T-helper 2 cell (primary cell): ENCODE measurements at places on chromosomes 5 and 9.

DNA sequence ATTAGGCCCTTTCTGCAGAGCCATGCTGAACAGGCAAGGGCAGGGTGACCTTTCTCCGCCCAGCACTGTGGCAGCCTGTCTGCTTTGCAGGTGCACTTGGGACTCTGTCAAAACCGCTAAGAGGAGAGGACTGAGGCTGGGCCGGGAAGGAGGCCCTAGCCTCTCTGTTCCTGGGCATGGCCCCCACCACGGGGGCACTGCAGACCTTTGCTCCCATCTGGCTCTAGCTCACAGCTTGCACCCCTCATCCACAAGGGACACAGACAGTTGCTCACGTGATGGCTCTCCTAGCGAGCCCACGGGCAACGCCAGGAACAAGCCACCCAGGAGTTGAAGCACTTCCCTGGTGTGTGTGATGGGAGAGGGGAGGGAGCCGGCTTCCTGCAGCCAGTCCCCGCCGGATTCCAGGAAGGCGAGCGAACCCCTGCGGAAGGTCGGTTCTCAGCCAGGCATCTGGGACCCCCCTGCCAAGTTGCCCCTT is 43.0 kb upstream of the FCN1 start:
- DNase-seq, result no peak

- DNase-seq, result no peak
Observed at GRCh38 chr9:125202846-125203618, 2.7 kb downstream of the RABEPK start.

- no peak for DNase-seq
Observed at GRCh38 chr9:5696884-5697283, 68.0 kb downstream of the RIC1 start.

GRCh38 chr5:19790829-19791466 is 197.1 kb downstream of the CDH18 start:
- no peak for DNase-seq

DNA sequence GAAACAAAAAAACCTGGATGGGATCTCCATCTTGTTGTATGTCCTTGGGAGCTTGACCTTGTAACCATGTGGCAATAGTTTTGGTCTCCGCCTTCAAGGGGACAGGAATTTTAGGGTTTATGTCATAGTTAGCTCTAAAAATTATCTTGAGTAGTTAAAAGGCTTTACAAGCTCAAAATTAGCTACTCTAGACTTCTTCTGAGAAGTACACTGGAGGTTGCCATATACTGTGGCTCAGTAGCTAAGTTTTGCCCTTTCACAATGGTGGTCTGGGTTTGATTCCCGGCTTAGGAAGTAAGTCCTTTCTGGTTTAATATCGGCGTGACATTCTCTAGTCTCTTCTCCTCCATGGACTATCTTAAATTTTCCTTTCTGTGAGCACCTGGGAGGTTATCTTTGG is 48.9 kb upstream of the DMAC1 start:
- DNase-seq, result no peak

DNA sequence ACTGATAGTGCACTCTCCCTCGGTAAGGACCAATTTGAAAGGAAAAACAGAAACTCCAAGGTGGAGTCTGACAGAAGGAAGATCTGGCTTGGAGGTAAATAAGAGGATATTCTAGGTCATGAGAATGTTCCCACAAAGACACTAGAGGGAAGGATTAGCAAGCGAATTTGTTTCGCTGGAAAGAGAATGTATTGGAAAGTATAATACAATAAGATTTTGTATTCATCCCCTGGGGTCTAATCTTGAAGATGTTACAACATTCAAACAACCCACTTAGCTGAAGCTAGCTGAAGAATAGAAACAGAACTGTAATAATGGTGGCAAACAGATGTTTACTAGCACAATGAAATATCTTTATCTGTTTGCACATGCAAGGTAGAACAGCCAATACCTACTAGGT is 158.7 kb downstream of the GNAQ start:
- no peak for DNase-seq

GRCh38 chr9:18346745-18347144 is 127.2 kb upstream of the ADAMTSL1 start:
- DNase-seq, result no peak

- DNase-seq, result no peak
Observed at GRCh38 chr5:39266442-39266841, 47.1 kb upstream of the FYB1 start.

GRCh38 chr5:64914396-64914795 is 145.7 kb downstream of the CWC27 start:
- DNase-seq, result no peak

GRCh38 chr5:64977779-64978178 is 209.0 kb downstream of the CWC27 start:
- DNase-seq, result no peak

DNA sequence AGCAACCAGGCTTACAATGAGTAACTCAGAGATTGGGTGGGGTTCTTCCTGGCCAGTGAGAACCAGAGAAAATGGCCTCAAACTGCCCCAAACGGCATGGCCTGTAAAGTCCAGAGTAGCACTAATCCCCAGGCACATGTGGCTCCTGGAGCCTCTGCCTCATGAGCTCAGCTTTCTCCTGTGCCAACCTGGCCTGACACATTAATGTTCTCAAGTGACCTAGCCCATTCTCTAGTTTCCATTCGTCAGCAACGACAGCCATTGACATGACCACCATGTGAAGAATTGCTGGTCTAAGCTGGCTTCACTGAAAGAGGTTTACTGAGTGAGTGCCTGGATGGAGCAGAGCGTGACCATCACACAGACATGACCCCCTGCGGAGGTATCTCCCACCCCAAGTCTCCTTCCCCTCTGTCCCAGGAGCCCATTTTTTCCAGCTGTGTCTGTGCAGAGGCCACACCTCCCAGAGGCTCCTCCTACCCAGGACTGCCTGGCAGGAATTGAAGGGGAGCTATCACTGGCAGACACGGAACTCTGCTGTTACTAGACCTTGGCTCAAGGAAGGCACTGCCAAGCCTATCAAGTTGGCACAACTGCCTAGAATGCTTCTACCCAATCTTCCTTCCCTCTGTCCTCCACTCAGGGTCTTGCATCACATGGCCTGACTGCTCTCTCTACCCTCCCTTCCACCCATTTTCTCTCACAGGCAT is 59.0 kb upstream of the BOD1 start:
- no peak for DNase-seq

GRCh38 chr9:132287256-132287760 is 67.5 kb downstream of the SETX start:
- no peak for DNase-seq

- DNase-seq, result no peak
Observed at GRCh38 chr5:13632676-13633075, 311.8 kb downstream of the DNAH5 start.

- no peak for DNase-seq
Observed at GRCh38 chr9:133368249-133368881, 7.5 kb downstream of the SURF4 start.

DNA sequence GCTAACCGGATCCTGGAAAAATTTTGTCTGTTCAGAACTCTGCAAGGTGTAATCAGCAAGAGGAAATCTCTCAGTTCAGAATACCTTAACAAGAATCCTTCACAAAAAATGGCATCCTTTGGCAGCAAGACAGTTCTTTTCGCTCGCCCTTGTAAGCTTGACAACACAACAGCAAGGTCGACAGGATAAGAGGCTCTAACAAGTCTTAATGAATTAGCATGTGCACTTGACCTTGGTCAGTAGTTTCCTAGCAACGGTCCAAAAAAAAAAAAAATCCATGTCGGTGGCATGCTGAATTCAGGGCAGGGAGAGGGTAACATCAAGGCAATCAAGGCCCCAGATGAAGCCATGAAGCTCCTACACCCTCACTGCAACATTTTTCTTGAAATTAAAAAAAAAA is 172.8 kb downstream of the APBA1 start:
- DNase-seq, result no peak

DNA sequence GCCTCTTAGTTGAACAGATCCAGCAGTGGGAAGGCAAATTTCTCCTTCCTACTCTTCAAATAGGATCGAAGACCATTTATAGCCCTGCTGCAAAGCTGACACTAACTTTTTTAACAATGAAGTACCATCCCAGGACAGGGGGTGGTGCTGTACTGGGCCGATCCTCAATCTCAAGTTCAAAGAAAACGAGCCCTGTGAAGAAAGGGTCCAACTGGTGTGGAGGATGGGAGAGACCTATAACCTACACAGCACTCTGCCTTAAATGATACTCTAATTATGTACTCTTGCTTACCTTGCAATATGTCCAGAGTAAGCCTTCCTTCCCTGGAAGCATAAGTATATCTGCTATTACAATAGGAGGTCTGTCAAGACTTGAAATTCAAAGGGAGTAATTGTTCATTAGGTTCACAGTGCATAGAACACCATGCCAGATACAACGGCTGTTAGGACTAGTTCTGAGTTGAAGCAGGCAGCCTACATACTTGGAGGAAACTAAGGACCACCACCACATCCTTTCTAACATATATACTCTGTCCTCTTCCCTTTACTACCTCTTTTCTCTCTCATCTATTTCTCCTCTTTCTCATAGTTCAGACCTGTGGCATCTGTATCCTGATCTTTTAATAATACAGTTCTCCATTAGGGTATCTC is 6.2 kb downstream of the ETF1 start:
- DNase-seq, result no peak

DNA sequence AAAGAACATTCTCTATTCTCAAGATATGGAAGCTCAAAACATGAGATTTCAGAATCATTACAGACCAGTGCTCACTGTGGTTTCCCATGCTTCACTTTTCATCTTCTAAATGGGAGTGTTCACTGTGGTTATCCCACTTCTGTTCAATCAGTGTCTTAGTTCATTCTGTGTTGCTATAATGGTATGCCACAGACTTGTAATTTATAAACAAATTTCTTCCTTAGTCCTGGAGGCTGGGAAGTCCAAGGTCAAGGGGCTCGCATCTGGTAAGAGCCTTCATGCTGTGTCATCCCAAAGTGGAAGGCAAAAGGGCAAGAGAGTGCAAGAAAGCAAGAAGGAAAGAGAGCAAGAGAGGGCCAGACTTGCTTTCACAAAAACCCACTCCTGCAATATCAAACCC is 146.3 kb downstream of the TTC39B start:
- DNase-seq, result no peak

- DNase-seq, result no peak
Observed at GRCh38 chr5:20224046-20224445, 236.0 kb upstream of the CDH18 start.

DNA sequence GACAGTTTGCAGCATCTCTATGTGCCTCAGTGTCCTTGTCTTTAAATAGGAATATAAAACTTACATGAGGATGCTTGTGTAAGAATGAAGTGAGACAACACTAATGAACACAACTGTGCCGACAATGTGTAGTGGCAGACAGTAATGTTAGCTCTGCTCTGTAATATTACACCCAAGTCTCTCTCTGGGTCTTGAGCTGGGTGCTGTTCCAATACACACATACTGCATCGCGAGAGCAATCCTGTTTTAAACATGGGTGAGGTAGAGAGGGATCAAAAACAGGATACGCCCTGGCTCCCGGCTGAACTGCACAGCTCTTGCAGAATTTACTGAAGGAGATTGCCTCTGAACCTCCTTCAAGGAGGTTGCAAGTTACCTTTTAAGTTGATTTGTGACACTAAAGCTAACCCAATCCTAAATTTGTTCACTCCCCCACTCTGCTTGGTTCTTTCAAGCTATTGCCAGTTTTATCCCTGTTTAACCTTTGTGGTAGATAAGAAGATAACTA is 155.2 kb upstream of the ISL1 start:
- no peak for DNase-seq

- no peak for DNase-seq
Observed at GRCh38 chr5:112635771-112636731, 101.6 kb upstream of the APC start.

DNA sequence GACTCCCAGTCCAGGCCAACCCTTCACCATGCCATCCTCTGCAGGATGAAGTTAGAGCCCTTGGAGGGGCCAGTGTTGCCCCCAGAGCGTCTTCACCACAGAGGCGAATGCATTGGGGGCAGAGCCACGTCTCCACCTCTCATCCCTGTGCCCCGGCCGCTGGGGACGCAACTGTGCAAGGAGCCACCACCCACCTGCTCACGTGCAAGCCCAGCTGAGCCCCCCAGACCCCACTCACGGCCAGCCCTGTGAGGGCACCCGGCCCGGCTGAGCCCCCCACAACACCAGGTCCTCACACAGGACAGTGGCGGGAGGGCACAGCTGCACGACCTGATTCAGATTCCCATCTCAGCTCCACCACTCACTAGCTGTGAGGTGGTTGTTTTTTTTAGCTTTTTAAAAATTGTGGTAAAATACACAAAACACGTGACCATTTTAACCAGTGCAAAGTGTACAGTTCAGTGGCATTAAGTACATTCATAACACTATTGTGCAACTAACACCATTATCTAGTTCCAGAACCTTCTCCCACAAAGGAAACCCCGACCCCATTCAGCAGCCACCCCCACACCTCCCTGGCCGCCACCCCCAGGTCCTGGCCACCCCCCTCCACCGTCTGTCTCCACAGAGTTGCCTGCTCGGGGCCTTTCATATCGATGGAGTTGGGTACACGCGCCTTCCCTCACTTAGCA is 33.5 kb upstream of the UBAC1 start:
- peak; percentile 18 for DNase-seq

DNA sequence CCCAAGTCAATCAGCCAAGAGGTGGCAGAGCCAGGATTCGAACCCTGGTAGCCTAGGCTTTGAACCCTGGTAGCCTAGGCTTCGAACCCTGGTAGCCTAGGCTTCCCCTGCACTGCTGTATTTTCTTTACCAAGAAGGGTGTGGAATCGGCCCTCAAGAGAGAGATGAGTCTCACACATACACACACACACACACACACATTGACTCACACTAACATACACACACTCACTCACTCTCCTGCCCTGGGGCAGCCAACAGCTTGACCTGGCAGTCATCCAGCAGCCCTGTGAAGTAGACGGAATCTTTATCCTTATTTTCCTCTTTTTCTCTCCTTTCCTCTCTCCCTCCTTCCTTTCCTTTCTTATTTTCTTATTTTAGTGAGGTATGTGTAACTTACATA is 55.4 kb upstream of the RPL26L1 start:
- no peak for DNase-seq

GRCh38 chr9:1604942-1605560 is 410.1 kb upstream of the SMARCA2 start:
- DNase-seq, result no peak

DNA sequence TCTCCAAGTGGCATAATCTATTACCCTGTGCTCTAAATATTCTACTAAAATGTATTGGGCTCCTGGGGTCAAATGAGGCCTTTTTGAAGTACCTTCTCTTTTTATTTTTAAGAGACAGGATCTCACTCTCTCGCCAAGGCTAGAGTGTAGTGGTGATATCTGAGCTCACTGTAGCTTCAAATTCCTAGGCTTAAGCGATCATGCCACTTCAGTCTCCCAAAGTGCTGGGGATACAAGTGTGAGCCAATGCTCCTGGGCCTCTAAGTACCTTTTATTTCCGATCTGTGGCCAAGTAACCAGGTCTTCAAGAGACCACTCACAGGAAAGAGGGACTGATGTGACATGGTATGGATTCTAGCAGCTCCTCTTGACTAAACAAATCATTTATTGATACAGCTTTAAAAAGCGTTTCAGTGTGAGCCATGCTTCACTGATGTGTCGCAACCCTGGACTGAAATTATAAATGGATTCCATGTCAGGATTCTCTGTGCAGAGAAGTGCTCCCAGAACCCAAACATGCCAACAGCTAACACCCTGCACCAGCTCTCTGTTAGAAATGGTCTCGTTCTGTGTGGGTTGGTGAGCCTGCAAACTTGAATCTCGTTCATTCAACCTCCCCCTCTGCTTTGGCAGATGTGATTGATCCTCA is 477.8 kb downstream of the HINT1 start:
- no peak for DNase-seq

GRCh38 chr5:1052641-1053390 is 44.2 kb downstream of the NKD2 start:
- no peak for DNase-seq
